ENCODE measurements at places on chromosomes 3 and 15.
A peak's percentile ranks its signal among the peaks of the same experiment; 100 is the strongest.

GRCh38 chr15:74844319-74845207 lies 1.6 kb upstream of the ULK3 start:
- no peak for DNase-seq

- no peak for DNase-seq
These were observed 96.2 kb upstream of the SEMA6D start for GRCh38 chr15:47620960-47621681.

DNA sequence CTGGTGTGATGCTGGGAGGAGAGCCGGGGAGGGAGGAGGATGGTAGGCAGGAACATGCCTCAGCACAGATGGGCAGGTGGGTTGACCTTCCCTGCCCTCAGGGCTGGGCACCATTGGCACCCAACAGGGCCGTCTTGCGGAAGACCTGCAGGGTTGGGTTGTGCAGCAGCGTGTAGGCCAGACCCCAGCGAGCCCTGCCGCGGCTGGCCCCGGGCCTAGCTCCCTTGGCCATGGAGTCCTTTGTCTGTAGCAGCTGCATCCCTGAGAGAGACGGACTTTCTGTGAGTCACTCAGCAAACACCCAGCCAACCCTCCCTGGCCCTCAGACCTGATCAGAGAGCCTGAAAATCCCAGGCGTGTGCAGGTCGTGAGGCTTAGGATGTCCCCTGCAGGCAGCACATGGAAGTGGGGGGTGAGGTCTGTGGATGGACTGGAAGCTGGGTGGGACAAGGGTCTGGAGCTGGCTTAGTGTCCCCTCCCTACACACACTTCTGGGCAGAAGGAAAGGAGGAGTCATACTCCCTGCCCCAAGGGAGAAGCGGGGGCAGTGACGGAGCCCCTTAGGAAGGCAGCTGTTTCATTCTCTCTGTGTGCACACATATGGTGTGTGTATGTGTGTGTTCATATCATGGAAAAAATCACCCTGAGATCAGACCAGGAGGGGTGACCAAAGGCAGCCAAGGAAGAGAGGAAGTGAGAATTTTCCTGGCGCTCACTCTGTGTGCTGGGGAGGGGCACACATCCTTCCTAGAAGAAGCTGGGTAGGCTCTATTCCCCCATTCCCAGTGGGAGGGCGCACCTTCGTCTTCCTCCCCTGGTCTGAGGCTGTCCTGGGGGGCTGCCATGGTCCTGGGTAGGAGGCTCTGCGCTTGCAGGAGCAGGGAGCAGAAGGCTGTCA lies 6.7 kb downstream of the ISLR start:
- peak; percentile 69 for DNase-seq

DNA sequence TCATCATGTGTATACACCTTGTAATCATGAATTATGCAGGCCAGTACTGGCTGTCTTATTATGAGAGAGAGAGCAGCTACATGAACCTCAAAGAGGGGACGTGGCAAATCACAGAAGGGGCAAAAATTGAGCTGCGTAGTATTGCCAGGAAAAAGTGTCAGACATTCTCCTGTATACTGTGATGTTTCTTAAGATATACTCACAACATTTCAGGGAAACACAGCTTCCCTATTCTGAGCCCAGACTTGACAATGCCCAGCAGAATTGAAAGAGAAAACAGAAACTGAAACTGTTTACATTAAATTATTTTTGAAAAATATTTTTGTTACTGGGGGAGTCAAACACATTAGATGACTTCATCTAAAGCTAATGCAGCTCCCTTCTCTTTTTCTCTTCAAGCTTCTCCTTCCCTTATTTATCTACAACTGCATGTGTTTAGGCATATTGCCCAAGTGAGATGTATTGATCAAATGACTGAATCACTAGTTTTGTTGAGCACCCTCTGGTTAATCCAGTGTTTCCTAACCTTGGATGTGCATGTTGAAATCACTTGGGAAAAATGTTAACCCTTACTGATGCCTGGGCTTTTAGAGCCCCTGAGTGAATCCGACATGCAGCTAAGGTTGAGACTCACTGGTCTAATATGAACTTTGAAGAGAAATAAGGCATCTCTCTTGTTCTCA lies 39.5 kb downstream of the CADPS start:
- no peak for DNase-seq

GRCh38 chr3:123755085-123755484 lies 129.0 kb downstream of the MYLK start:
- no peak for DNase-seq

DNA sequence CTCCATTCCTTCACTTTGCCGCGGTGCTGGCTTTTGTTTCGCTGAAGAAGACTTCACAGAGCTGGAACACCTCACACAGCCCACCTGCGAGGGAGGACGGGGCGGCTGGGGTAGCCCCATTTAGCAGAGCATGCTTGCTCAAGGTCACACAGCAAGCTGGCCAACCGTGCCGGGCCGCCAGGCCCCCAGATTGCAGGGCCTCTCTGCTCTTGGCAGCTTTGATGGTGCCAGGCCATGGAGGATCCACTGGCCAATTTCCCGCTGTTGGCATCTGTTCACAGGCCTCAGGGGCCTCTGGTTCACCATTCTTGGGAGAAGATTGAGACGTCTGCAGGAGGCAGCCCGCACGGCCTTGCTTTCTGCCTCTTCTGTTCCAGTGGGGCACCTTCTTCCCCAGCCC lies 77.9 kb upstream of the LINGO1 start:
- DNase-seq: no peak

DNA sequence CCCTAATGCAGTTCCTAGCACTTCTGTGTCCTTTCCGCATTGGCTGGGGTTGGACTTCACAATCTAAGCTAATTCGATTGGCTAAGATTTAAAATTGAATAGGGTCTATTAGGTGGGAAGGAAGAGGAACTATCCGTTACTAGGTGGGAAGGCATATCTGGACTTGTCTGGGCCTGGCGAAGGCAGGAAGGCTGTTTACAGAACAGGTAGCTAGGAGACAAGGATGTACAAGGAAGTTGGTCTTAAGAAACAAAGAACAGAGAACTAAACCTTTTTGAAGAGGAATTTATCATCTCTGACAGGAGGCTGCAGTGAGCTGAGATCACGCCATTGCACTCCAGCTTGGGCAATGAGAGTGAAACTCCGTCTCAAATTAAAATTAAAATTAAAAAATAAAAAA lies 17.3 kb upstream of the ATG7 start:
- no peak for DNase-seq

- no peak for DNase-seq
These were observed 361.7 kb downstream of the FEZF2 start for GRCh38 chr3:62011666-62012065.

- DNase-seq: no peak
These were observed 262.1 kb upstream of the TGFBR2 start for GRCh38 chr3:30344288-30344687.

GRCh38 chr15:62894322-62895085 lies 148.0 kb upstream of the TPM1 start:
- no peak for DNase-seq

GRCh38 chr3:128623762-128624176 lies 26.8 kb downstream of the RPN1 start:
- DNase-seq: no peak

DNA sequence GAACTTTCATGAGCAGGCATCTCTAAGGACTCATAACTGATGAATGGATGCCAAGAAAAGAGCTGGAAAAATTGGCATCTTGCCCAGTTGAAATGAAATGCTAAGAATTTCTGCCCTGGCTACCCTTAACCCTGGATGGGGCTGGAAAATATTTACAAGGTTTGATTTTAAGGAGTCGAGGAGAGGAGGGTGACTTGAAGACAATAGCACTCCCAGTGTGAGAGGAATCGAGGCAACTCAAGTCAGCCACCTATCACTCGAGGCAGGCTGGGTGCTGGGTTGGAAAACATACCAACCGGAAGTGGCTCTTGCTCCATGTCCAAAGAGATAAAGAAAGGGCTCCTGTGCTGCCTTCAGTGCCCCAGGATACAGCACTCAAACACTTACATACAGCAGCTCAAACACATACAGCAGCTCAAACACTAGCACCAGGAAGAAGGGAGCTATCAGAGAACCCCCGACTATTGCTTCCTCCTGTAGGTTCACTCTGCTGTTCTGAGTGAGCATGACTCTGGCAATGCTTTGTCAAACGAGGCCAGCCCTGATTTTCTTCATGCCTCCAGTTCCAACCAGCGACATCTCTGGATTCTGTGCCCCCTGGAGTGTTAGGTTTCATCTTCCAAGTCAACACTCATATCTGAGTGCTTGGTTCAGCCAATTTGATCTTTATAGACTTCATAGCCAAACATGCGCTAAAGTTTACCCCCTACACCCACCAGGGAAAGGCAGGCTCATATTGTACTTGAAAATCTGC lies 4.9 kb downstream of the PRICKLE2 start:
- DNase-seq: no peak

DNA sequence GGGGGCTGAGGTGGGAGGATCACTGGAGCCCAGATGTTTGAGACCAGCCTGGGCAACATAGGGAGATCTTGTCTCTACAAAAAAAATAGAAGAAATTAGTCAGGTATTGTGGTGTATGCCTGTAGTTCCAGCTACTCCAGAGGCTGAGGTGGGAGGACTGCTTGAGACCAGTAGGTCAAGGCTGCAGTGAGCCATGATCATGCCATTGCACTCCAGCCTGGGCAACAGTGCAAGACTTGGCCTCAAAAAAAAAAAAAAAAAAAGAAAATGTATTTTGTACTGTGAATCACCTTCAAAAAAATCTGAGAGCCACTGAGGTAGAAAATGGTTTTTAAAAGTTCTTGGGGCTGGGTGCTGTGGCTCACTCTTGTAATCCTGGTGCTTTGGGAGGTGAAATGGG lies 4.6 kb downstream of the SNX4 start:
- DNase-seq: no peak

- DNase-seq: peak; percentile 48
These were observed 498 bp downstream of the PDE12 start for GRCh38 chr3:57556459-57557084.

DNA sequence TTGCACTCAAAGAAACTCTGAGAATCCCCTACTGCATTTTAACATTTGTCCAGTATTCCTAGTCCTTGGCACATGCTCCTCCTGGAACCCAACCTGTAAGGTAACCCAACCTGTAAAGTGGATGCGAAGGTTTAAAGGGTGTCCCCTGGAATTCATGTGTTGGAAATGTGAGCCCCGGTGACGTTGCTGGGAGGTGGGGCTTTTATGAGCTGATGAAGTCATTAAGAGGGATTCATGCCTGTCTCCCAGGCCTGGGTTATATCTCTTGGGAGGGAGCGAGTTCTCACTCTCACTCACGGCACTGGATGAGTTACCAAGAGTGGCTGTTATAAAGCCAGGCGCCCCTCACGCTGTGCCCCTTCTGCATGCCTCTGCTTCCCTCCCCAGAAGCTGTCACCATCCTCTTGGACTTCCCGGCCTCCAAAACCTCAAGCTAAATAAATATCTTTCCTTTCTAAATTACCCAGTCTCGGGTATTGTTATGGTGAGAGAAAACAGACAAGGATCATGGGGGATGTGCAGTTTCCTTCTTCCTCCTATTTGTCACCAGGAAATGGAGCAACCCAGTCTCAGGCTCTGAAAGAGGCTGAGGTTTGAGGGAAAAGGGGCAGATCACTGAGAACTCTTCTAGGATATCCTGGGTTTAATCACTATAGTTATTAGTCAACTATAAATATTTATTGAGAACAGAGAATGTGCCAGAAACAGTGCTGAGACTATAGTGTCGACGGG lies 7.6 kb downstream of the XXYLT1 start:
- DNase-seq: no peak

GRCh38 chr3:191393146-191393545 lies 62.8 kb upstream of the UTS2B start:
- no peak for DNase-seq

DNA sequence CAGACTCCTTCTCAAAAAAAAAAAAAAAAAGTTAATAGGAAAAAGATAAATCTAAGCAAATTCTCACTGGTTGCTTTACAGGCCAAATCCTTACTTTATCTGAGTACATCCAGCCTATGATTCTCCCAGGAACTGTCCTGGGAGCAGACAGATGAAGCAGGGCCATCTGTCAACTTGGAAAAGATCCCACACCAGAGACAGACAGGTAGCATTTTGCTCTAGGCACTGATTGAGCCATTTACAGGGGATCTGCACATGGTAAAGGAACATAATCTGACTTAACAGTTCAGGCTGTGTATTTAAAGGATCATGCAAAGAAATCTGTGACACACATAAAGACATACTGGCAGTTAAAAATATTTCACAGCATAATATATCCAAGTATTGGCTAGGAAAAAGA lies 1006.5 kb downstream of the TBL1XR1 start:
- DNase-seq: no peak

DNA sequence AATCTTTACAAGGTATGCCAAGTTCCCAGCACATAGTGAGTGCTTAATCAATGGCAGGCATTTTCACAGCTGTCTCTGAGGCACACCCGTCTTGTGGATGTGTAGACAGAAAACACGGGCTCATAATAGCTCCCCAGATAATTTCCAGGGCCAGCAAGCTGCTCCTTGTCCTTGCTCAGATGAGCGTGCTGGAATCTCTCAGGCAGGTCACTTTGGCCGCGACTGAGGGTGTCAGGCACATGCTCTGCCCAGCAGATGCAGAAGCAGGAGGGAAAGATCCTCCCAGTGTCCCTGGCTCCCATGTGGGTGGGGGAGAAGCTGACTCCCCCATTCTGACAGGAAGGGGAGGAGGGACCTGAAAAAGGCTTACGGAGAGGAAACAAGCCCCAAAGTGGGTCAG lies 35.6 kb upstream of the SLC6A1 start:
- DNase-seq: no peak

- no peak for DNase-seq
These were observed 88.0 kb downstream of the NUP210 start for GRCh38 chr3:13332158-13332557.

GRCh38 chr3:184110316-184110725 lies 13.5 kb downstream of the HTR3E start:
- DNase-seq: no peak

DNA sequence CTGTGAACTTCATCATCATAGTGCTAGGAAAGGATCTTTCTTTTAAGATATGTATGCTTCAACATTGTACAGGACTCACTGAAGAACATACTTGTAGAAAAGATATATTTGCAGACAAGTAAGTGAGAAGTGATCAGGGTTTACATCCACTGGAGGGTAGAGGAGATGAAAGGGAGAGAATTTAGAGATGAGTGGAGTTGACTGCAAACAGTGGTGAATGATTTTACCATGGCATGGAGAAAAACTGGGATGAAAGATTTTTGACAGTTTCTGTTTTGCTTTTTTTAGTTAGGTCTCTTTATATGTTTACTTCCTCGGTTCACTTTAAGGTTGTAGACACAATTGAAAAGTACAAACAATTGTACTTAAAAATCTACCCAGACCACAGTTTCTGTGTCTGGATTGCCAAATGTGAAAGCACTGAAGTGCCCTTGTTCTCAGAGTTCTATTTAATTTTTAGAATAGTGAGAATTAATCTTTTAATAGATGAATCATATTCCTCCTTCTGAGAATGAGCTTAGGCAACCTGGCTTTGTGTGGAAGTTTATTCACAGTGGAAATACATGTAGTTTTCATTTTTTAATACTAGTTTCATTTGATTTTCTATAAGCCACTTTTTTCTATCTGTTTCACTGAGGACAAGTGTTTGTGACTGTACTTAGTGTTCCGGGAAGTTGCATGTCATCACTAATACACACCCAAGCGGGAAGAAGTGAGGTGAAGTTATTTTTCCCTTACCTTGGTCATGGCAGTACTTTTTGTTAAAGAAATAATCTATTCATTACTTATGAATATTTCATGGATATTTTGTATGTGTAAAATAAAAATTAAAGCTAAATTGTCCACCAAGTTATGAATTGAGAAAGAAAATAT lies 1.8 kb upstream of the GPR171 start:
- DNase-seq: no peak
